ENCODE measurements at places on chromosomes 13 and 19.

- DNase-seq: peak; percentile 66
Observed at GRCh38 chr13:52892925-52893324, 44.5 kb upstream of the PCDH8 start.

DNA sequence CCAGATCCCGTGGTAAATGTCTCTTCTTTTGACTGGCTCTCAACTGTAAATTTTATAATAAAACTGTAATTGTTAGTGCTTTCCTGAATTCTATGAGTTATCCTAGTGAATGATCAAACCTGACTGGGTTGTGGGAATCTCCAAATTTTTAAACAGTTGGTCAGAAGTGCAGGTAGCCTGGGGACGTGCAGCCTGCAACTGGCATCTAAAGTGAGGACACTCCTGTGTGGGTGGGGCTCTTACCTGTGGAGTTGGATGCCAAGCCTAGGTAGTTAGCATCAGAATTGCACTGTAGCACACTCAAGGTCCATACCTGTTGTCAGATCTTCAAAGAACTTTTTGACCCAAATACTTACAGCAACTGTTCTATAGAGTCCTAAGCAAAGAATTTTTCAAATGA, 207.1 kb upstream of the NBEA start:
- no peak for DNase-seq

GRCh38 chr19:41955521-41955920, 3.6 kb downstream of the RABAC1 start:
- DNase-seq: no peak

DNA sequence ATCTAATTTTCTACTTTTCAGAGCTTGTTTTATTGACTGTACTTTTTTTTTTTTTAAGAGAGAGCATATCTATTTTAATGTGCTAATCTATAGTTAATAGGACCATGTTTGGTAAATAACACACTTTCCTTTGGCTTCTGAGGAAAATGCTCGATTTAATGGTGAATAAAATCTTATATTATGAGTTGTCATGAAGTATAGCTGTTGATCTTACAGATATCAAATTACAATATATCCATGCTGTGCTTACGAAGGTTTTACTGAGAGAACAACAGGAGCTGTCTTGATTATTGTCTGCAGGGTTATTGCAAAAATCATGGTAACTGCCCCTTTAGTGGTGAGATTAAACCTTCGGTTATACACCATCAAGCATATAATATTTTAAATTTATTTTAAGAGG, 29.6 kb downstream of the URI1 start:
- DNase-seq: no peak

- DNase-seq: no peak
Observed at GRCh38 chr13:25625414-25625813, 253.6 kb downstream of the ATP8A2 start.

- DNase-seq: no peak
Observed at GRCh38 chr13:106525865-106526264, 9.6 kb downstream of the EFNB2 start.

DNA sequence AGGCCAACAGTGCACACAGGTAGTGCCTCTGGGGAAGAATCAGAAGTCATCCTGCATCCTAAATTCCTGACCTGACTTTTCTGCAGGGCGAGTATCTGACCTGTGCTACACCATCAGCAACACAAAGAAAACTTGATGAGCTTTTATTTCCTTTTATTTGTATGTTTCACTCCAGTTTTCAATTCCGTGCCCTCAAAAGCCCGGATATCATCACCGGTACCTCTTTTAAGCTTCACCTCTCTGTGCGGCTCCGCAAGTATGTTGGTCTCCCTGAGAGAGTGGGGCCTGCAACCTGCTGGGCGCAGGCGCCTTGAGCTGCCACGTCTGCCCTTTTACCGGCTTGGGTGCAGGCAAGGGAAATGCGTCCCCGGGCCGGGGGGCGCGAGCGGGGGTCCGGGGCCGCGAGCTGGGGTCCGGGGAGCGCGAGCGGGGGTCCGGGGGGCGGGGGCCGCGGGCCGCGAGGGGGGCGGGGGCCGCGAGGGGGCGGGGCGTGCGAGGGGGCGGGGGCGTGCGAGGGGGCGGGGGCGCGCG, 4.3 kb upstream of the DUXA start:
- DNase-seq: no peak

- no peak for DNase-seq
Observed at GRCh38 chr19:41505105-41505504, 62.1 kb downstream of the ERICH4 start.

DNA sequence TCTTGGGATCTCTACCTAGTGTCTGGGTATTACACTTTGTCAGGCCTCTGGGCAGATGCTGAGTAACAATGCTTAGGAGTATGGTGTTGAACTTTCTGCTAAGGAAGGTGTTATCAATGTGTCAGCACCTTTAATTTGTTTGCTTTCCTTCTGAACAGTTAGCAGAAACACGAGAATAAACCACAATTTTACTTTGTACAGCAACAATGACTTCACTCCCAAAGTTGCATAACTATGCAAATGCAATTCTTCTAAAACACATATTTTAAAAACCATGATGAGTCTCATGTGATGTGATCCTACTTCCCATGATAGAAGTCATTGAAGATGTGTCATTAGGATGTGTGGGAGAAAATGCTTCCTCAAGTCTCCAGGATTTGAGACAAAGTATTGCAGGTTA, 155.0 kb downstream of the POSTN start:
- DNase-seq: no peak

GRCh38 chr19:8367327-8368001, 3.5 kb downstream of the ANGPTL4 start:
- peak; percentile 34 for DNase-seq

DNA sequence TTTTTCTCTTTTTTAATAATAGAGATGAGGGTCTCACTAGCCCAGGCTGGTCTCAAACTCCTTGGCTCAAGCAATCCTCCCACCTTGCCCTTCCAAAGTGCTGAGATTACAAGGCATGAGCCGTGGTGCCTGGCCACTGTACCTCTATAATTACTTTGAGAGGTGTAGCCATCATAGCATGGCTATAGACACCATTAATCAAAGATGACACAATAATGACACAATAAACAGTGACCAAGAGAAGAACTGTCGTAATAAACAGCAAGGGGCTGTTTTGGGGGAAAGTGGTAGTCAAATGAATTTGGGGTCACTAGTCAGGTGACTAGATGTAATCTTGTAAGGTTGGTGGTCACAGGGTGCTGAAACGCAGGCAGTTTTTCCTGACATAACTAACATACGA, 30.4 kb downstream of the KLF5 start:
- no peak for DNase-seq

GRCh38 chr13:77374786-77375185, 47.9 kb upstream of the MYCBP2 start:
- DNase-seq: no peak

- DNase-seq: no peak
Observed at GRCh38 chr13:29384466-29384865, 211.0 kb downstream of the SLC7A1 start.

GRCh38 chr13:28494504-28494777, 487 bp downstream of the FLT1 start:
- DNase-seq: no peak

GRCh38 chr13:33409673-33410510, 124.3 kb upstream of the STARD13 start:
- no peak for DNase-seq

GRCh38 chr13:78620936-78621470, 17.7 kb upstream of the POU4F1 start:
- DNase-seq: no peak

GRCh38 chr13:110023729-110024644, 237.6 kb upstream of the IRS2 start:
- DNase-seq: no peak

DNA sequence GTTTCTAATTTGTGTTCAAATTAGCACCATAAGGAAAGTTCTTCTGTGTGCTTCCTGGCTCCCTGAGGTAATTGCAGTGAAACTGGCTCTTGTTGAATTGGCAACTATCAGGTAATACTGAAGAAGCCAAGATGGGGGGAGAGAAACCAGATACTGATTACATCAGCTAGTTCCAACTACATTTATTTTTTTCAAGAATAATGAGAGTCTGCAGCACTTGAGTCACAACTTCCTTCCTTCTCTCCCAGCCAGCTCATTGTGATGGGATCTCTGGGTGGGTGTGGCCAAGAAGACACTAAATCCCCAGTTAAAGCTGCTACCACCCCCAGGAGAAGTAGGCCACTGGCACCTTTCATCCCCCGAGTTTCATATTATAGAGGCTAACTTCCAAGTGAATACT, 100.7 kb upstream of the RXFP2 start:
- DNase-seq: no peak

- no peak for DNase-seq
Observed at GRCh38 chr13:111114362-111115060, 599 bp upstream of the ARHGEF7 start.

GRCh38 chr13:59666504-59666903, 497.2 kb downstream of the DIAPH3 start:
- DNase-seq: no peak

DNA sequence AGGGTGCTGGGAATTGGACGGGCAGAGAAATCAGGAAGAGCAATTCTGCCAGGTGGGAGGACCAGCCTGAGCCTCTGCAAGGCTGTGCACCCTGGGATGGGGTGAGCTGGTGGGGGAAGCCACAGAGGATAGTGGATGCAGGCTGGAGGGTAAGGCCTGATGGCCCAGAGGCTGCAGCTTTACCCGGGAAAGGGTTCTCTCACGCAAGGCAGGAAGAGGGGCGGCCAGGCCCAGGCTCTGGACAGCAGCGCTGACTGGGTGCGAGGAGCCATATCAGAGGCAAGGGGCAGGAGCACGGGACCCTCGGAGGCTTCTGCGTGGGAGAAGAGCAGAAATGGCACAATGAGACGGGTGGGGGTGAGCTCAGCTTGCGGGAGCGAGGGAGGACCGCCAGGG, 104.6 kb downstream of the SOX1 start:
- no peak for DNase-seq

DNA sequence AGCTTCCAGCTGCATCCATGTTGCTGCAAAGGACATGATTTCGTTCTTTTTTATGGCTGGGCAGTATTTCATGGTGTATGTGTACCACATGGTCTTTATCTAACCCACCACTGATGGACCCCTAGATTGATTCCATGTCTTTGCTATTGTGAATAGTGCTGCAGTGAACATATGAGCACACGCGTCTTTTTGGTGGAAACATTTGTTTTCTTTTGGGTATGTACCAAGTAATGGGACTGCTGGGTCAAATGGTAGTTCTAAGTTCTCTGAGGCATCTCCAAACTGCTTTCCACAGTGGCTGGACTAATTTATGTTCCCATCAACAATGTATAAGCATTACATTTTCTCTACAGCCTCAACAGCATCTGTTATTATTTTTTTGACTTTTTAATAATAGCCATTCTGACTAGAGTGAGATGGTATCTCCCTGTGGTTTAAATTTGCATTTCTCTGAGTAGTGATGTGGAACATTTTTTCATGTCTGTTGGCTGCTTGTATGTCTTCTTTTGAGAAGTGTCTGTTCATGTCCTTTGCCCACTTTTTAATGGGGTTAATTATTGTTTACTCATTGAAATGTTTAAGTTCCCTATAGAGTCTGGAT, 6.8 kb upstream of the UBE2L5 start:
- no peak for DNase-seq

GRCh38 chr13:53005626-53006025, 23.0 kb upstream of the OLFM4 start:
- DNase-seq: no peak

DNA sequence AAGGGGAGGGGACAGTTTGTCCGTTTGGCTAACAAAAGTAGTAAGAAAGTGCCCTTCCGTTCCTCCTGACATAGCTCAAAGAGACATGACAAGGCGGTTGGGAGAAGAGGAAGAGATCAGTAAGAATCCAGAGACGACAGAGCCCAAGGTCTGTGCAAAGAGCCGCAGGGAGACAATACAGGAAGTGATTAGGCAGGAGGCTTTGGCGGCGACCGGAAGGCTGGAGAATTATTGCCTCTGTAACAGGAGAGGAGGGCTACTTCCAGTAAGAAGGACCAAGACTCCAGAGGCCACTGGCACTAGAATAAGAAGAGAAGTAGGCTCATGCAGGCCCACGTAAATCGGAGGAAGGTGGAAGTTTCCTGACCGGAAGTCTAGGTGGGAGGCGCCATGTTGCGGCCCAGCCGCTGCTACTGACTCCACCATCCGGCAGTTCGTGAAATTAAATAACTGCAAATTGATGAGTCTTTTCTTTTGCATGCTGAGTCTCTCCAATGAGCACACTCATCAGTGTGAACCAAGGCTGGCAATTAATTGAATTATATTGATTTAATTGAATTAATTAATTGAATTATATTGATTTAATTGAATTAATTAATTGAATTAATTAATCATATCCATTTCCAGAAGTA, 9.9 kb downstream of the RFX2 start:
- no peak for DNase-seq

GRCh38 chr19:44891016-44891882, at the start of gene TOMM40:
TSS of gene TOMM40 (plus strand) at chr19:44891254. CDS start at chr19:44891416, 162 bp downstream.
- DNase-seq: no peak

DNA sequence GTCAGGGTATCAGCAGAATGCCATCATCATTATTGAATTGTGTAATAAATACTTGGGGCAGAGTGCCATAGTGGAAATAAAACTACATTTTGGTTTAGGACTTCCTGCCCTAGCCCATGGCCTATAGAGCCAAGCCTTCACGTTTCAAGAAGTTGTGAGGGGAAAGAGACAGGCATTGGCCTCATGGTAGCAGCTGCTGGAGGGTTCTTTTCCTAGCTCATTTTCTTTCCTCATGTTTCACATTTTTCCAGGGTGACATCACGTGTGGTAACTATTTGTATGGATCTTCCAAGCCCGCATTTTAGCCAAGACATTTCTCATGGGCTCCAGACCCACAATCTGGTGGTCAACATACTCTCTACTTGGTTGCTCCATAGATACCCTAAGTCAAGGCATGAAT, 80.4 kb downstream of the LRCH1 start:
- DNase-seq: no peak

DNA sequence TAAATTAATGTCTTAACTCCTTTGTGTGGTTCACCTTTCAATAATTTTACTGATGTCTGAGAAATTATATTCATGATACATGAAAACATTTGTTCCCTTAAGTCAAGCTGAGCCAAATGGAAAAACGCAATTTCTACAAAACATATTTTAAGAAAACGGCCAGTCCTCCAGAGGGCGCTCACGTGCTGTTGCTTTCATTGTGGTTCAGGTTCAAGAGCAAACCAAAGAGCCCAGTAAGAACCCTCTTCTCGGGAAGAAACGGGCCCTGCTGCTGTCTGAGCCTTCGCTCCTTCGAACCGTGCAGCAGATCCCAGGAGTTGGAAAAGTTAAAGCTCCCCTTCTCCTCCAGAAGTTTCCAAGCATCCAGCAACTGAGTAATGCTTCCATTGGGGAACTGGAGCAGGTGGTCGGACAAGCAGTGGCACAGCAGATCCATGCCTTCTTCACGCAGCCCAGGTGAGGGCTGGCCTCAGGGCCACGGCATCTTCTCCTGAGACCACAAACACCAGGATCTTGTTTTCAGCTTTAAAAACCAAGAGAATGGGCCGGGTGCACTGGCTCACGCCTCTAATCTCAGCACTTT, 4.3 kb downstream of the FAAP24 start:
- DNase-seq: peak; percentile 37

- no peak for DNase-seq
Observed at GRCh38 chr13:94988654-94989053, 276.3 kb upstream of the SOX21 start.

GRCh38 chr13:75825161-75825560, 189.0 kb downstream of the LMO7 start:
- no peak for DNase-seq

Data from NCI-H446 treated with DMSO at 0.1 percent for 48 hours (cell line).